Activated CD4-positive, alpha-beta T cell treated with anti-CD3 and anti-CD28 coated beads, Interleukin-2, amount 10 ng/mL, durations not matched to agents 7 days and 5 days (primary cell): ENCODE measurements at places on chromosomes 3 and 15.

GRCh38 chr3:84039099-84039498 lies 919.7 kb upstream of the CADM2 start:
- DNase-seq, result no peak

DNA sequence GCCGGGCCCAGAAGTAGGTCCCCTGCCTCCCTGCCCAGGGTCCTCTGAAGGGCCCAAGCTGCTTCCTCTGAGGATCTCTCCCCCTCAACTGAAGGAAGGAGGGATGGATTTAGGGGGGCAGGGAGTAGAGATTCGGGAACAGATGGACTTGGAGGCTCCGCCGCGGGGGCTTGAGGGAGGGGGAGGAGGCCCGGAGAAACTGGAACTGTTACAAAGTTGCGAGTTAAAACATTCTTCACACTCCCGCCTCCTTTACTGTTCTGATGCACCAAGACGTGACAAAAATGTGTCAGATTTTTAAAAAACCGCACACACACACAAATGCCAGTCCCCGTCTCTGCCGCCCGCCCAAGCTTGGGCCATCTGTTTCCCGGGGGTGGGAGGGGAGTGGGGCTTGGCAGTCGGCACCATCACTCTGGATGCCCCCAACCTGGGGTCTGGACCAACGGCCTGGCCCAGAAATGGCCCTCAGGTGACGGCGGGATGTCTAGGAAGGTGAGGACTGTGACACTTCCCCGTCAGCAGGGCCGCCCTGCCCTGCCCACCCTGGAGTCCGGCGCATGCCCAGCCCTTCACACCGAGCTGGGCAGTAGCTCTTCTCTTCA lies 25.0 kb upstream of the LINGO1 start:
- no peak for DNase-seq

DNA sequence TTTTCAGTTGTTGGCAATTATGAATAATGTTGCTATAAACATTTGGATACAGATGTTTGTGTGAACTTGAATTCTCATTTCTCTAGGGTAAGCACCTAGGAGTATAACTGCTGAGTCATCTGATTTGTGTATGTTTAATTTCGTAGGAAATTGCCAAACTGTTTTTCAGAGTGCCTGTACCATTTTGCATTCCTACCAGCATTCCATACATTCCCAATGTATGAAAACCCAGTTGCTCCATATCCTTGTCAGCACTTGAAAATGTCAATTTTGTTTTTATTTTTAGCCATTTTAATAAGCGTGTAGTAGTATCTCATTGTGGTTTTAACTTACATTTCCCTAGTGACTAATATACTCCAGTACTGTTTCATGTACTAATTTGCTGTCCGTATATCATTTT lies 98.5 kb upstream of the TSC22D2 start:
- no peak for DNase-seq

GRCh38 chr3:48919215-48920138 lies 835 bp downstream of the ARIH2 start:
- peak; percentile 61 for DNase-seq

DNA sequence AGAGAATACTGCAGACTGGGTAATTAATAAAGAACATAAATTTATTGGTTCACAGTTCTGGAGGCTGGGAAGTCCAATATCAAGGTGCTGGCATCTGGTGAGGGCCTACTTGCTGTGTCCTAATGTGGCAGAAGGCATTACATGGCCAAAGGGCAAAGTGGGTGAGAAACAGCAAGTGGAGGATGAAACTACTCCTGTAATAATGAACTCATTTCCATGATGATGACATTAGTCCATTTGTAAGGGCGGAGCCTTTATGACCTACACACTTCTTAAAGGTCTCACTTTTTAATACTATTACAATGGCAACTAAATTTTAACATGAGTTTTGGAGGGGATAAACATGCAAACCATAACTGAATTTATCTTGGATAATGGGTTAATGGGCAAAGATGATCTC lies 139.6 kb upstream of the SGO1 start:
- DNase-seq, result no peak

GRCh38 chr3:72082186-72082715 lies 297.3 kb upstream of the PROK2 start:
- no peak for DNase-seq

- DNase-seq, result no peak
Observed at GRCh38 chr3:181703601-181704420, 7.9 kb upstream of the SOX2 start.

DNA sequence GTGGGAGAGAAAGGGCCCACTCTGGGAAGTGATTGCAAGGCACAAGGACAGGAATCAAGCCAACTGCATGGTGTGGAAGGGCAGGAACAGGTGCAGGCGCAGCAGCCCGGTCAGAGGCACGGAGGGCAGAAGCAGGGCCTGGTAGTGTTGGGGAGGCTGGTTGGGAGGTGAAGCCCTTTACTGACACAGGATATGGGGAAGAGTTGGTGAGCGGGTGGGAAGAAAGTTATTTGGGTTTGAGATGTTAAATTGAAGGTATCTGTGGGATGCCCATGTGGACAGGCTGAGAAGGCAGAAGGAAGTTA lies 83.6 kb upstream of the ABHD2 start:
- no peak for DNase-seq

- no peak for DNase-seq
Observed at GRCh38 chr3:124770336-124771082, 40.3 kb downstream of the UMPS start.

GRCh38 chr3:52790337-52790736 lies 4.3 kb upstream of the ITIH3 start:
- no peak for DNase-seq

DNA sequence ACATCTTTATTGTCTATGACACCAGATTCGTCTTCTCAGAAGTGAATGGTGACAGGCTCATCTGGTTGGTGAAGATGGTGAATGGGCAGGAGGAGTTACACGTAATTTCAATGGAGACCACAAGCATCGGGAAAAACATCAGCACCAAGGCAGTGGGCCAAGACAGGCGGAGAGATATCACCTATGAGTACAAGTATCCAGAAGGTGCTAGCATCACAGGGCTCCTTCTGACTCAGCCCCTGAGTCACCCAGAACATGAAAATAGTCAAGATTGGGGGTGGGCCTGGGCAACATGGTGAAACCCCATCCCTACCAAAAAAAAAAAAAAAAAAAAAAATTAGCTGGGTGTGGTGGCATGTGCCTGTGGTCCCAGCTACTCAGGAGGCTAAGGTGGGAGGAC lies 32.6 kb downstream of the TGM4 start:
- no peak for DNase-seq

DNA sequence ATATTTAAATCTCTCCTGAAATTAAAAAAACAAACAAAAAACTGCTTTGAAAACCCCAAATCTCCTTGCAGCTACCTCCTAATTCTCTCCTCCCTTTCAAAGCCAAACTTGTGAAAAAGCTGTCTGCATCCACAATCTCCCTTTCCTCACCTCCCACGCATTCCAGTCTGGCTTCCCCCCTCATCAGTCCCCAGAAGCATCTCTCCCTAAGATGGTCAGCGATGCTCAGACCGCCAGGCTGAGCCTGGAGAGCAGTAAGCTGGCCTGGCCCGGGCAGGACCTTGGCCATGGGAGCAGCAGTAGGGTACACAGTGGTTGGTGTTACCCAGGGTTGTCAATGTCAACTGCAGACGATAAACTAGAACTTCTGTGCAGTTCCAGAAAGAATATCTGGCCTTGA lies 32.9 kb upstream of the BLM start:
- no peak for DNase-seq

GRCh38 chr3:111936191-111936841 lies 42.5 kb upstream of the ABHD10 start:
- DNase-seq, result no peak

DNA sequence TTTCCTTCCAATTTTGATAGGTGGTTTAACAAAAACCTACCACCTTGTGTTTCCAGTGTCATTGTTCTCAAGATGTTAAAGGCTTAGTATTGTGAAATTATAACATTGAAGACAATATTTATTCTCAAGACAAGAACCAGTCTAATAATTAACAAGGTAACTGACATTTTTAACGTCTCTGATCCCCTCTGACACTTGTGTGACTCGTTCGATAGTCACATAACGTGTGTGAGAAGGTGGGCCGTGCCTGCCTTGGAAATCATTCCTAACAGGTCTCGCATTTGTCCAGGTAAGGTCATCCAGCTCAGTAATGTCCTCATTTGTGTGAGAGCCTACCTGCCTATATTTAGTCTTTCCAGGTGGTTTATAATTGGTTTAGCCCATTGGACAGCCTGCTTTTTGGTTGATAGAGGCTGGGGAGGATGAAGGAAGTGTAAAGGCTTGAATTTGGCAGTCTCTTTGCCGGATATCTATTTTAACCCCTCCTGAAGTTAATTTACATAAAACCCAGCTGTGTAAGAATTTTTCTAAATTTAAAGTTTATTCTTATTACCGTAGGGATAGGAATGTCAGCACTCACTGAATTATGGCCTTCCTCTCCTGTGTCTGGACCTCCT lies 94.4 kb downstream of the AKAP13 start:
- no peak for DNase-seq

- peak; percentile 34 for DNase-seq
Observed at GRCh38 chr15:74400915-74401757, 32.6 kb downstream of the SEMA7A start.

DNA sequence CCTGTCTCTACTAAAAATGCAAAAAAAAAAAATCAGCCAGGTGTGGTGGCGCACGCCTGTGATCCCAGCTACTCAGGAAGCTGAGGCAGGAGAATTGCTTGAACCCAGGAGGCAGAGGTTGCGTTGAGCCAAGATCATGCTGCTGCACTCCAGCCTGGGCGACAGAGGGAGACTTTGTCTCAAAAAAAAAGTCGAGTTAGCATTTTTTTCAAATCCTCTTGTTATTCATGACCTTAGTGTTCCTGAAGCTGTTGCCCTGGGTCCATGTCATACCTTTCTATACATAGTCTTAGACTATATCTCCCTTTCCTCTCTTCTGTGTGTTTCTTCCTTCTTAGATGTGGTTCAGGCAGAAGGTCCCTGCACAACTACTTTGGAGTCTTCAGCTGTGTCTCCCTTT lies 6.4 kb downstream of the FMN1 start:
- DNase-seq, result no peak

- no peak for DNase-seq
Observed at GRCh38 chr3:61297821-61298220, 46.6 kb upstream of the FHIT start.

DNA sequence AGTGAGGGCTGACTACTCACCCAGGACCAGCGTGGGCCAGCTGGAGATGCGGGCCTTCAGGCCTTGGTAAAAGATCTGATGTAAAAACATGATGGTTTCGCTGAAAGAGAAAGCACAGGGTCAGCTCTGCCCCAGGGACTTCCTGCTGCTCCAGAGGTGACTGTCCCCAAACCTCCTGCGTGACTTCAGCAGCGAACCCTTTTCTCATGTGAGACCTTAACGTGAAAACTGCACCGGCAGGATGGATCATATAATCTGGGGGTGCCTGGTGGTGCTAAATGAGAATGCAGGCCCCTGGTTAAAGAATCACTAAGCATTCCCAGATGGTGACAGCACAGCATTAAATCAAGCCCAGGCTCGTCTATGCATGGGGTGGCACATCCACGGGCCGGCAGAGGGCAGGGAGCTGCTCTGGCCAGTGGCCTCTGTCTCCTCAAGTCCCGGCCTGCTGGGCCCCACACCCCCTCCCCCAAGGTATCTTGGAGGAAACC lies 55.4 kb downstream of the RASGRF1 start:
- no peak for DNase-seq

- DNase-seq, result no peak
Observed at GRCh38 chr15:74428442-74428787, 5.3 kb downstream of the SEMA7A start.

DNA sequence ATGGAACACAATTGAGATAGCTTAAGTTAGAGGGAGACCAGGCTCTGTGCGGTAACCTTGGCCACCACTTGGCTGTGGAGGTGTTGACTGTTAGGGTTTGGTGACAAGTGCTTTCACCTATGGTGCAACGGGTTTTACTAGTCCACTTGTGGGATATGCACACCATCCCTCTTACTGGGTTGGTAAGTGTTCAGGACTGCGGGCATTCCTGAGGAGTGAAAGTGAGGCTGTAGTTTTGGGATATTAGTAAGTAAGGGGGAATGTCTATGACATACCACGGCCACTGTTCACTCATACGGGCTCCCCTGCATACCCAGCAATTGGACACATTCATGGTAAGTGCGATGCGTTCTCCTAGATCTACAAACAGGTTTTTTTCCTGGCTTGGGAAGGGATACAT lies 8.0 kb upstream of the RAD54L2 start:
- DNase-seq, result no peak

GRCh38 chr15:29939404-29939803 lies 117.1 kb upstream of the TJP1 start:
- no peak for DNase-seq

DNA sequence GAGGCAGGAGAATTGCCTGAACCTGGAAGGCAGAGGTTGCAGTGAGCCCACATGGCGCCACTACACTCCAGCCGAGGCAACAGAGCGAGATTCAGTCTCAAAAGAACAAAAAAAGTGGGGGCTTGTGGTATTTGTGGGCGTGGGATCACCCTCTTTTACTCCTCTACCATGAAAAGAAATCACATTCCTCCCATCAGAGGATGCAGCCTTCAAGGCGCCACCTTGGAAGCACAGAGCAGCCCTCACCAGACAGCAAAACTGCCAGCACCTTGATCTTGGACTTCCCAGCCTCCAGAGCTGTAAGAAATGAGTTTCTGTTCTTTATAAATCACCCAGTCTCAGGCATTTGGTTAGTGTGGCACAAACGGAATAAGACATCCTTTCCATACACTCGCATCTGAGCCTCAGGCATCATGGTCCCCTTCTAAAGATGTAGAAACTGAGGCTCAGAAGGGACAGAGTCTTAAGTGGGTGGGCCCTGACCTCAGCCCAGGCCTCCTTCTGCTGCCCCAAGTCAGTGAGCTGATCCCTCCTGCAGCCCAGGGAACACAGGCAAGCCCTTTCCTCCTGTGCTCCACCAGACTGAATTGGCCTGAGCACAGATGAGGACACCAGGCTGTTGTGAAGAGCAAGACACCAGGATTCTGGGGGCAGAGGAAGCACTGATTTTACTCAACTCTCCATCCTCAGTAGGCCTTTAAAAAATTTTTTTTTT lies 201.7 kb upstream of the LINGO1 start:
- DNase-seq, result no peak

DNA sequence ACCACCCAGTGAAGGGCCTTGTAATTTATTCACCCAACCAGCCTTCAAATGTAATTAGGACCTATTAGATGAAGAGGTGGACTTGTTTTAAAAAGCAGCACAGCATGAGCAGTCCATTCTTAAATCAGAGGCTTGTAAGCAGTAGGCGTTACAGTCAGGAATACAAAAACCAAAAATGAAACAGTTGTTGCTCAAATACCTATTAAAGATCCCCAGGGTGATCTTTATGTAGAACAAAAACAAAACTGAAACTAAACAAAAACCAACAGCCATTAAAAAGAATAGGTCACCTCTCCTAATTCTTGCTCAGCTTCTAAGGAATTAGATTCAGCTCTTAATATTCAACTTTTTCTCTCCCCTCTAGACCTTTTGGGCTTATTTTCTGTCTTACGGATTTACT lies 104.9 kb upstream of the ST8SIA2 start:
- DNase-seq, result no peak

DNA sequence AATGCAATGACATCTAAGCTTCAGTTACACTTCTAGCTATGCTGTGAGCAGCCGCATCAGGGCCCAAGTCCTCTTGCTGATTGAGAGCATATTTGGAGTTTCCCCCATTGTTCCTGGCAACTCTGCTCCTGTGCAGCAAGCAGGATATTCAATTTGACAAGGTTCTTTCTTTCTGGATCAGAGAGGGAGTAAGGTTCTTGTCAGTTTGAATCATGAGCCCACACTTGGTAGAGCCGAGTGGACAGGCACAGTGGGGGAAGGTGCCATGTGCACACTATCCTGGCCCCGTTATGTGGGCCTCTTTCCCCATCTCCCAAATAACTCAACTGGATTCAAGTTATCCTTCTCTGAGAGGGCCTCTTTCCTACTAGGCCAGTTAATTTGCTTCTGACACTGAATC lies 385.4 kb downstream of the ZIC1 start:
- DNase-seq, result no peak
